NCI-H2081 (cell line): ENCODE measurements at places on chromosomes 2 and 18.

DNA sequence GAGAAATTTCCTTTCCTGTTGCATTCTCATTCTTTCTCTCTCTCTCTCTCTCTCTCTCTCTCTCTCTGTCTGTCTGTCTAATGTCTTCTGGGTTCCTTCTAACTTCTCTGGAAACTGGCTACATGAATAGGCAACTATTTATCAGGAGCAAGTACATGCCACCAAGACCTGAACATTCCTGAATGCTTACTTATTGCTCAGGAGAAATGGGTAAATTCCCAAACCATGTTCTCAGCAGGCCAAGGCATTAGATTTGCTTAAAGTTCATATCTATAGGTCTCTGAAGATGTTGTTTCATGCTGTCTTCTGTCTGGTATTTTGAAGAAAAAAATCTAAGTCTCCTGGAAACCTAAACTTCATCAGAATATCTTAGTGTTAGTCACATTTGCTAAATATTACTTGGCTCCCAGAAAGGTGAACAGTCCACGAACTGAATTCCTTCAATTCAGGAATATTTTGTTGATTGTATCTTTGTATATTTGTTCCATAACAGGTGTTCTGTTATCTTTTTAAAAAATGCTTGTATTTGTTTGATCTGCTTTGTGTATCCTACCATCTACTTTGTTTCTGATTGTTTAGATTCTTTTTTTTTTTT is 77.2 kb upstream of the FIGN start:
- no peak for DNase-seq

DNA sequence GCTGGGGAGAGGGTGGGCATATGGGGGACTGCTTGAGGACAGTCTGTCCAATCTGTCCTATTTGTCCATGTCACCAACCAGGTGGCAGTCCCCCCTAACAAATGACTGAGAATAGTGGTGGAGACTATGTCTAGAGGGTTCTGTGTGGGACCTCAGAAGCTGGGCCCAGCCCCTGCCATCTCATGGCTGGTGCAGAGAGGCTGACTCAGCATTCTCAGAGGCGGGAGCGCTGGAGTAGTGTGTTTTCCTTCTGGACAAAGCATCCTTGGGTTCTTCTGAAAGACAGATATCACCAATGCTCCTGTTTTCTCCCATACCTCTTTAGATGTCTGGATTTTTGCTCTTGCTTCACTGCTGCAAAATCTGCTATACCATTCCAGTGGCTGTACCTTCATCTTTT is 44.1 kb upstream of the SP140L start:
- no peak for DNase-seq

- DNase-seq, result no peak
These were observed 25.4 kb downstream of the SLC40A1 start for GRCh38 chr2:189555232-189555631.

- no peak for DNase-seq
These were observed 562.8 kb downstream of the TNS1 start for GRCh38 chr2:217440000-217440399.

DNA sequence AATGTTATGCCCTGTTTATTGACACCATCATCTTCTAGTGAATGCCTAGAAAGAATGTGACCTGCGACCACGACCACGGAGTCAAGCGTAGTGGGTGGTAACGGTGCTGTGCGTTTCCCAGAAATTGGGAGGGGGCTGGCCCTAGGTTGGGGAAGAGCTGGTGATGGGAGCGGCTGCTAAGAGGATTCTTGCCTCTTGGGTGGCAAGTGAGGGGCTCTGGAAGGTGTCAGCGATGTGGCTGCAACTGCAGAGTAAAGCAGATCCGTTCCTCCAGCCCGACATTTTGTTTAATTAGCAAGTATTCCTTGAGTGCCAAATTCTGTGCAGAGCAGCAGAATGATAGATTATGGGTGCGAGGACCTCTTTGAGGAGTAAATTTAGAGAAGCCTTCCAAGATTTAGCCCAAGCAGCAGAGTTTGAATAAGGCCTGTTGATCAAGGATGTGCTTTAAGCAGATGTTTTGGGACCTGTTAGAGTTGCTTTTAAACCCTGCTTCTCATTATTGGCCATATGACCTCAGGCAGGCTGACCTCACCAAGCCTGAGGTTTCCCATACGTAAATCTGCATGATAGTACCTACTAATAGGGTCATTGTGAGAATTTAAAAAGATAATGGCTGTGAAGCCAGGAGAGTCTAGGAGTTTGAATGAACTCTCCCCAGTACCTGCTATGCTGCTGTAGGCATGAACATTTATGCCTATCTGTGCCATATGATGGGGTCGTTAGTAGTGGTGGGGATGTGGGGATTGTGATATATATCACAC is 287.7 kb downstream of the PTGR3 start:
- DNase-seq, result no peak

- no peak for DNase-seq
These were observed 262.3 kb downstream of the TRIB2 start for GRCh38 chr2:12979066-12979465.

- DNase-seq, result no peak
These were observed 7.2 kb upstream of the HNMT start for GRCh38 chr2:137957033-137957432.

- DNase-seq, result no peak
These were observed 28.6 kb downstream of the MIB1 start for GRCh38 chr18:21769206-21769605.

DNA sequence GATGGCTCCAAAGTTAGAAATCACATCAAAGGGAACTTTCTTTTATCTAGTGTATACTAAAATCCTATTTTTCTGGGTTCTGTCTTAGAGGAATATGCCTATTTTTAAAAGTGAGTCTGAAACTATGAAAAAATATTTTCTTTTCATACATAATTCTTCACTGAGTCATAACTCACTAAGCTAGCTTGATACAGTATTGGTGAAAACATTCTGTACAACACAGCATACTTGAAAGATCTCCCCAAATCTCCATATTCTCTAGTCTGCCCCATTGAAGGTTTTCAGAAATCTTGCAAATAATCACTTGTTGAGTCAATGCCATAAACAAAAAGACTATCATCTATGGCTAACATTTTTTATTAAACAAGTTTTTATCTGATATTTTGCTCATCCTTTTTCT is 44.5 kb downstream of the COL3A1 start:
- DNase-seq, result no peak

- DNase-seq, result no peak
These were observed 84.4 kb downstream of the CYRIA start for GRCh38 chr2:16581241-16581640.

GRCh38 chr2:213065583-213066442 is 85.6 kb downstream of the IKZF2 start:
- DNase-seq, result no peak

DNA sequence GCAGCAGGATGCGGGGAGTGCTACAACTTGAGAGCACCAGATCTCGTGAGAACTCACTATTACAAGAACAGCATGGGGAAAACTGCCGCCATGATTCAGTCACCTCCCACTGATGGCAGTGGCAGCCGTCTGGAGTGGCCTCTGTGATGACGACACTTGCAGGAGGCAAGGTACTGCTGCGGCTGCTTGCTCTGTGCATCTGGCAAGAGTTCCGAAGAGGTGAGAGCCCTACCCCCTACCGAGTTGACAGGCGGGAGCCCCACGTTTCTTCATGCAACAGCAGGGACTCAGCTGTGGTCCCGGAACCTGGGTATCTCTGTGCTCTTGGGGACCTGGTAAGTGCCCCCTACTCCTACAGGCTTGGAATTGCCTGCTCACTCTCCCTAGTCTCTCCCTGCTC is 1672.7 kb upstream of the TMEFF2 start:
- no peak for DNase-seq

DNA sequence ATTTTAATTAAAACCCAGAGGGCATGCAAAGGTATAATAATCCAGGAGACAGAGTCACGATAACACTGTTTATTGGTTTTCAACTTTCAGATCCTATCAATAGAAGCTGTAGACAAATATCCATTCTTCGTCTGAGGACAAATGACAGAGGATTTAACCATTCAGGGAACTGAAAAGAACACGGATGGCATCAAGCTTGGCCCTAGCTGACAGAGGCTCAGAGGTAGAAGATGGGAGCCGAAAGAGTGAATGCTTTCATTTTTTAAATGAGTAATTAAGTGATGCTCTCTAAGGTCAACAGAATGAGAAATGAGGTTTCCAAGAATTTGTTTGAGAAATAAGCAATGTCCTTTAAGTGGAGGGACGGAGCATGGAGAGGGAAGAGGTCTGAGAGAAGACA is 62.1 kb downstream of the BCL2 start:
- no peak for DNase-seq

DNA sequence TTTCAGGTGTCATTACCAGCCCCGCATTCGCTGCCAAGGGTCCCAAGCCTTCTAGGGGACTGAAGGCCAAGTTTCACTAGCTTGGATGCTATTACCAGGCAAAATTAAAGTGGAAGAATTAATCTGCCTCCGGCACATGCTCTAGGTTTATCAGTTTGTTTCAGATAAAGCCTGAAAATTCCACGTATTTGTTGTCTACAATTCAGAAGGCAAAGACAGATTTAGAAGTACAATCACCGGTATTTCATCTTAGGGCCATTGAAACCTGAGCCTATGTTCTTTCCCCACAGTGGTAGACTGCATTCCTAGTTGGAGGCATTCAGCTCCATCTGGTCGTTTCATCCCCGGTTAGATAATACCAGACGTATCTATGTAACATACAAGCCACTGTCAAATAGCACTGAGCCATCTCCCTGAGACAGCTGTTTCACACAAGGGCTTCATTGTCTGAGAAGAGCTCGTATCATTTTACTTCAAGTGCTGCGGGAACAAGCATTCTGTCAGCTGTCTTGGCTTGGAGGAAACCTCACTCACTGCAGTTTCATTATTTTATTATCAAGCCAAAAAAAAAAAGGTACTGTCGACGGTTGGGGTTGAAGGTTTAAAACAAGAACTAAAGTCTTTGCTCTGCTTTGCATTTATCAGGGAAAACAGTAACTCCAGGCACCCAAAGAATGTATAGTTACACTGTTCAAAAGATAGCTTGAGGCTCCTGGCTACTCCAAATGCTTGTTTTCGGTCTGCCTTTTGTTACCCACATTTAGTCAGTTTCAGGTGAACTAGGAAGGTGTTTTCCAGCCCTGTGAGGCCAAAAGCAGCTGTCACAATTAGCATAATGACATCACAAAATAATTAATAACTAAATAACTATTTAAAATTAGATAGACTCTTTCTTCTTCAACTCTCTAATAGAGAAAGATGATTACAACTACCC is 76.7 kb downstream of the TGIF1 start:
- peak; percentile 40 for DNase-seq

GRCh38 chr2:234964631-234965461 is 13.0 kb downstream of the SH3BP4 start:
- no peak for DNase-seq

DNA sequence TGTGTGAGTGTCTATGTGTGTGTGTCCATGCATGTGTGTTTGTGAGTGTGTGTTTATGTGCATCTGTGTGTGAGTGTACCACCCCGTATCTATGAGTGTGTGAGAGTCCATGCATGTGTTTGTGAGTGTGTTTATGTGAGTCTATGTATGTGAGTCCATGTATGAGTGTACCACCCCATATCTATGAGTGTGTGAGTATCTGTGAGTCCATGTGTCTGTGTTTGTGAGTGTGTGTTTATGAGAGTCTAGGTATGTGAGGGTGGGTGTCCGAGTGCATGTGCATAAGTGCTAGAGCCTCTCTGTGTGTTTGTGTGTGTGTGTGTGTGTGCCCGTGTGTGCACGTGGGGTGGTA is 86.0 kb upstream of the ATG16L1 start:
- DNase-seq, result no peak

DNA sequence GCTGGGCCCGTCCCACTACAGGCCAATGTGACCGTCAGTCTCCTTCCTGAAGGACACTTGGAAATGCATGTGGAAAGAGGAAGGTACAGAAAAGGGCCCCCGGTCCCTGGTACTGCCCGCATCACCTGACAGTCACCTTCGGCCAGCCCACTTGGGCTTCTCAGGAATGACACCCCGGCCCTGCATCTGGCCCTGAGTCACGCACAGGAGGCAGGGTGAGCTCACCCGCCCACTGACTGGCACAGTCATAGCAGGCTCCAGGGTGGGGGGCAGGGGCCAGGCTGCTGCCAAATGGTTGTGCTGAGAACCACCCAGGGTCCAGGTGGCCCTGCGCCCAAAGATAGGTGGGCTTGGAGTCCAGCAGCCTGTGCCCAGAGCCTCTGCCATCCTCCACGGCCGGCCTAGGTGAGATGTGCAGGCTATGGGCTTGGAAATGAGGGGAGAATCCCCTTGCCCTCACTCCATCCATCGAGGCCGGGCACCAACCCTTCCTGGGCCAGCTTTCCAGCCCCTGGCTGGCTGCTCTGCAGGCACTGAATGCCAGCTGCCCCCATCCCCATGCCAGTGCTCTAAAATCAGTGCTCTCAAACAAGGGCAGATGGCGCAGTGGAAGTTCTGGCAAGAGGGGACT is 14.1 kb downstream of the EMX1 start:
- DNase-seq, result no peak
